ENCODE measurements at places on chromosomes 7 and 10.

DNA sequence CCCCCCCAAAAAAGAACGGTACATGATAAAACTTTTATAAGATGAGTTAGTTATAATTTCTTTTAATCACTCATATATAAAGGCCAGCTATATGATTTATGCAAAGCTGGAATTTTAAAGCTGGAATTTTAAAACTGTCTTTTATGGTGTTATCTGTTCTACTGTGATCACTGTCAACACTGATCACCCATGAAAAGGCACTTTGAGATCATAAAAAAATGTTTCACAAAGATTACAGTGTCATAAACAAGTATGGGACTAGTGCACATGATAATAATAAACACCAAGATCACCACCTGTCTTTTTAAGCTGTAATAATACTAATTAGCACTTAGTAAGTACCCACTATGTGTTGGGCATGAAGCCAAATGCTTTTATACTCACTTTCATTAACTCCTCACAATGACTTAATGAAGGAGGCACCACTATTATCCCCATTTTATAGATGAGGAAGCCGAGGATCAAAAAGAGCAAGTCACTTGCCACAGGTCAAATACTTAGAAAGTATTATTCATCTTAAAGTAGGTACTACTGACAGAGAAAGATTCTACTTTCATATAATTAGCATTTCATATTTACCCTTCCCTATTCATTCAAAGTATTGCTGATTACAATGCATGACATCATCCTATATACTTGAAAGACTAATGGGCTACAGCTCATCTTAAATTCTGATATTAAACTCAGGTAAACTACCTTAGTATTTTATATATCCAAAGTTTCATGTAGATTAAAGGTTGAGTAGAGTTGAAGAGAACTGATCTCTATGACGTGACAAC is 8.3 kb upstream of the RHOBTB1 start:
- no peak for DNase-seq

DNA sequence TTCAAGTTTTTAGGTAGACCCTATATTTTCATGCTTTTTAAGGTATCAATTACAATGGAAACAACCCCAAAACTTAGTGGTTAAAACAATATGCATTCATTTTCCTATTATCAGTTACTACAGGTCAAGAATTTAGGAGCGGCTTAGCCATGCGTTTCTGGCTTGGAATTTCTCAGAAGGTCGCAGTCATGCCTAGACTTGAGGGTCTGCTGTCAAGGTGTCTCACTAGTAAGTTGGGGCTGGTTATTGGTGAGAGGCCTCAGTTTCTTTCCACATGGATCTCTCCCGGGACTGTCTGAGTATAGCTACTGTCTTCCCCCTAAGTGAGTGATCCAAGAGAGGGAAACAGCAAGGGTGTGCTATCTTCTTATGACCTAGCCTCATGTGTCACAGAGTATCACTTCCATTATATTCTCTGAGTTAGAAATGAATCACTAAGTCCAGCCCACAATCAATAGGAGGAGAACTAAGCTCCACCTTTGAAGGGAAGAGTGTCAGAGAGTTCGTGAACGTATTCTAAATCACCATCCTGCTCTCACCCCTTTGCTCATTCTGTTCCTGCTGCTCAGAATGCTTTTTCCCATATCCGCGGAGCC is 80.5 kb downstream of the RTKN2 start:
- DNase-seq: peak; percentile 44

- no peak for DNase-seq
Observed at GRCh38 chr7:27096768-27097514, 1.1 kb upstream of the HOXA1 start.

GRCh38 chr10:30991647-30992011 is 40.0 kb downstream of the ZNF438 start:
- DNase-seq: no peak

- no peak for DNase-seq
Observed at GRCh38 chr10:114262496-114262895, 23.4 kb downstream of the VWA2 start.

- DNase-seq: no peak
Observed at GRCh38 chr7:26011039-26011696, 140.8 kb upstream of the NFE2L3 start.

- no peak for DNase-seq
Observed at GRCh38 chr10:89159761-89160160, 47.4 kb downstream of the CH25H start.

All from stimulated activated CD8-positive, alpha-beta memory T cell treated with anti-CD3 and anti-CD28 coated beads, Interleukin-4, amount 100 ng/mL, for 48 hours (primary cell).